Vagina (tissue), 2 donors: ENCODE measurements at places on chromosomes 1 and 21.

DNA sequence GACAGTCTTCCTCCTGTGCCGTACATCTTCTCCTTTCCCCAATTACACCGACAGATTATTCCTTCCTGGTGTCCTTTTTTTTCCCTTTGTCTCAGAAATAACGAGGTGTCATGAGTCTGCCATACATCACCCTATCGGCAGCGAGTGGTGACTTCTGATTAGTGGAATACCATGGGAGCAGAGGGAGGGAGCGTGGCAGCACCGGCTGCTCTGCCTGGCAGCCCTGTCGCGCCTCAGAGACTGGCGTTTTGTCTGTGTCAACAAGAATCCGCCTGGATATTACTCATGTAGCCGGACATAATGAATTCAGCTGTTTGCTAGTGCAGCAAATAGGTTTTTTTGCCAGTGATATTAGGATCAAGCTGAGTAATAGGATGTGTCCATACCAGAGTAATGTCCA lies 51.8 kb downstream of the UTP25 start:
- DNase-seq, result peak; percentile 58

- no peak for DNase-seq
These were observed 13.1 kb upstream of the HMGN2 start for GRCh38 chr1:26459148-26459547.

- DNase-seq, result no peak
These were observed 117.0 kb downstream of the ST6GALNAC3 start for GRCh38 chr1:76191561-76191960.

GRCh38 chr21:32370998-32371766 lies 21.6 kb downstream of the URB1 start:
- no peak for DNase-seq

- DNase-seq, result no peak
These were observed 106.7 kb upstream of the C8B start for GRCh38 chr1:57072401-57073110.

- DNase-seq, result no peak
These were observed 48.0 kb downstream of the DMAP1 start for GRCh38 chr1:44261171-44261817.

- DNase-seq, result no peak
These were observed 2.3 kb downstream of the OVAAL start for GRCh38 chr1:180560868-180561600.

DNA sequence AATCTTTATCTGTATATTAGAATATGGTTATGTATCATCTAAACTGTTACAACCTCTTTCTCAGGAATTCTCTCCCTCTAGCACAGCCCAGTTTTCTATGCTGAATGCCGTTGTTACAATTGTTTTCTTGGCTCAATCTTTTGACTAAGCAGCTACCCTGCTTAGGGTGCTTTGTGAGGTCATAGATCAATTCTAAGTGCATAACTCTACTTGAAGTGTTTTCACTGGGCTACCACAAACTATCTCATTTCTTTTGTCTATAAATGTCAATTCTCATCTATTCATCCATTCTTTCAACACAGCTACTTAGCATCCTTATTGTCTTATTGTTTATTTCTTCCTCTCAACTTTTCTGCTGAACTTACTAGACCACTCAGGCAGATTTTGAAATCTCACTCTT lies 77.1 kb downstream of the CEP350 start:
- DNase-seq, result no peak

- no peak for DNase-seq
These were observed 240.9 kb downstream of the KCTD3 start for GRCh38 chr1:215807911-215808436.

DNA sequence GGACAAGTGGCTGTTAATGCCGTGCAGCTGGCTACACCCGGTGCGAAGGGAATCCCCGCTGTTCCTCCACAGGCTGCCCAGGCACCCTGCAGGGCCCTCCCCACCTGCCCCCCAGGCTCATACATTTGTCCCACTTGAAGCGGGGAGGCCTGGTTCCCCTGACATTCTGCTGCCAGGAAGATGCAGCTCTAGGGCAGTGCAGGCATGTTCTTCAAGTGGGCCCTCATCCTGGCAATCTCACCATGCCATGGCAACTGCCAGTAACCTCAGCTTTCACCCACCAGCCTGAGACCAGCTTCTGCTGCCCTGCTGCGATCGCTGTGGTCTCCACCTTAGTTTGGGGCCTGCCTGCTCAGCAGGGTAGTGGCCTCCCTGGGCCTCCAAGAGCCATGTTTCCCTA lies 151.9 kb upstream of the COL6A1 start:
- DNase-seq, result peak; percentile 34

DNA sequence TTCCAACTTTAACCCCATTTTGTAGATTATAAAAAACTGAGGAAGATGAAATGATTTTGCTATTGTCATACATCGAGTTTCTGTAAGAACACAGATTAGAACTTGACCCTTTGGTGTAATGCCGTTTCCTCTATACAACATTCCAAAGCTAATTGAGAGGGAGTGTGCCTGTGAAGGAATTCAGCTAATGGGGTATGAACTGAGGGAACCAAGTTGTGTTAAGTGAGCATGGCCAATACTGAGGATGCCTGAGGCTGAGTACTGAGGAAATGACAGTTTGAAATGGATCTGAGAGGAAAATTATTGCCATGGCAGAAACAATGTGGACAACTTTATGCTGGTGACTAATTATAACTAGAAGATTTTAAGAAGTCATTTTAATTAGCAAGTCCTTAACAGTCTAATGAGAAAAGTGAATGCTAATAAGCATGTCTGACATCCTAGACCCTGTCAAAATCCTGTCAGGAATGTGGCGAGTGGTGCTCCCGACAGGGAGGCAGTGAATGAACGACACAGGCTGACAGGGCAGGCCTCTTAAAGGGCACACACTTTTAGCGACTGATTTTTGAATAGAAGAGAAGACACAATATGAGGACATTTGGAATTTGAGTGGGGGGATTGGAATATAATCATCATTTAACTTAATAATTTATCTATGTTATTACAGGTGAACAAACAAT lies 262.5 kb downstream of the HLX start:
- DNase-seq, result no peak

- peak; percentile 56 for DNase-seq
These were observed 1.5 kb downstream of the ENSA start for GRCh38 chr1:150627826-150628410.

DNA sequence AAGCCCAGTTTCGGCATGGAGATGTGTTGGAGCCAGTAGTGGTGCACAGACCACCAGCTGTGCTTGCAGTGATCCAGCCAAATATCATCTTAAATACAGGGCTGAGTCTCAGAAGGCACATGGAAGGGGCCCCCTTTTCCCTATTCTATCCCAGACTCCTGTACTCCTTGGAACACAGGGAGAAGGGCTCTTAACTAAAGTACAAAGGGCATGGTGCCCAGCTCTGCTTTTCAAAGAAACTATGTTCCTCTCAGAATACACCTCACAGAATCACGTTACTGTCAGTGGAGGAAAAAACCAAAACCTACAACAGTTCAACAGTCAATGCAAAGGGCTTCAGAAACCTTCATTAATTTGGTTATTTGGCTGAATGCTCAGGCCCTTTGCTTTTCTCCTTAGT lies 180.6 kb upstream of the C1orf105 start:
- DNase-seq, result no peak

DNA sequence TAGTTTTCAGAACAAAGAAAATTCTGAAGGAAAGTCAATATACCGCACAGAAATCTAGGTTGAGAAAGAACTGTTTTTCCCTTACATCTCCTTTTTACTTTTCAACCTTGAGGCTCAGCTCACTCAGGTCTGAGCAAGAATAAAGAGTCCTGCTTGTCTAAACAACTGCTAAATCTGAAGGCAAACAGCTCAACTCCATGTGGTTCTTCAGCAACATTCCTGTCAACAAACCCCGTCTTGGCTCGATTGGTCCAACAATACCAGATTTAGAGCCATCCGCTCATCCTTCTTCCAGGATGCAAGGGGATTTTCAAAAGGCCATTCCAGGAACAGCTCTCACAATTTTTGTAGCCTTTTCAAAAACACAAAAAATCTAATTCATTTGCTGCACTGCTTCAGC lies 119.8 kb downstream of the HLCS start:
- DNase-seq, result no peak

GRCh38 chr1:115229016-115229415 lies 109.0 kb downstream of the NGF start:
- DNase-seq, result no peak

DNA sequence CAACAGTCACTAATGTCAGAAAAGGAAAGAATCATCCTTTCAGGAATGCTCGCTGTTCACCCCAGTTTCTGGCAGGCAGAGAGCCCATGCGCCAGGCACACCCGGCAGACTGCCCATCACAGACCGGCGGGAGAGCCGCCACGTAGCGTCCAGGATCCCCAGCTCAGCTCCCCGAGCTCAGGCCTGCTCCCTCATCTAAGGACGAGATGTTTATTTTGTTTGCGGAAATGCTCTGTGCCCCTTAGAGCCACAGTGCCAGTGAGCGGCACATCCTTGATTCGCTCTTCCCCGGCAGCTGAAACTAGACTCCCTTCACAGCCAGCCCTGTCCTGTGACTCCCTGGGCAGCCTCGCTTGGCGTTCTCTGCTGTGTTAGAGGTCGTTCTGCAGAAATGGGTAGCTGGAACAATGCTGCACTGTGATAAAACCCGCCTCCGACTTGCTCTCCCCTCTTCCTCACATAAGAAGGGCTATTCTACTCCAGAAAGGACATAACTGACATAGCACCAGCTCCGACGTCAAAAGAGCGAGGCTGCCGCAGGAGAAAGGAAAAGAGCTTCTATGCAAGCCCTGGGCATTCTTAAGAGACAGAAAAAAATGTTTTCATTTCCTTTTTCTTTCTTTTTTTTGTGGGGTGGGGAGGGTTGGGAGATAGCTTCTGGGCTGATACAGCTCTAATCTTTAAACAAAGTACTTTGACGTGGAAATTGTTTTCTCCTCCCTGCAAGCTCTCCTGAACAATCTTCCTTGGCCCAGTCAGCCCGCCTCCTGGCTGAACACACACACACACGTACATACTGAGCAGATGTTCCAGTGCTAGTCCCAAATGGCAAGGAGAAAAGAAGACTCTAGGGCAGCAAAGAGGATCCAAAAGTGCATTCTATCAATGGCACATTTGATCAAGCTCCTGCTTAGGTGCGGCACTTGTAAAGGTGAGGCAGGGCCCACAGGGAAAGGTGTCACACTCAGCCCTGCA lies 37.2 kb downstream of the MRAP start:
- no peak for DNase-seq

GRCh38 chr21:46515109-46515508 lies 56.4 kb downstream of the DIP2A start:
- DNase-seq, result no peak

GRCh38 chr1:34324879-34325440 lies 148.3 kb downstream of the C1orf94 start:
- DNase-seq, result no peak

- no peak for DNase-seq
These were observed 24.7 kb downstream of the SSBP3 start for GRCh38 chr1:54381524-54381923.

DNA sequence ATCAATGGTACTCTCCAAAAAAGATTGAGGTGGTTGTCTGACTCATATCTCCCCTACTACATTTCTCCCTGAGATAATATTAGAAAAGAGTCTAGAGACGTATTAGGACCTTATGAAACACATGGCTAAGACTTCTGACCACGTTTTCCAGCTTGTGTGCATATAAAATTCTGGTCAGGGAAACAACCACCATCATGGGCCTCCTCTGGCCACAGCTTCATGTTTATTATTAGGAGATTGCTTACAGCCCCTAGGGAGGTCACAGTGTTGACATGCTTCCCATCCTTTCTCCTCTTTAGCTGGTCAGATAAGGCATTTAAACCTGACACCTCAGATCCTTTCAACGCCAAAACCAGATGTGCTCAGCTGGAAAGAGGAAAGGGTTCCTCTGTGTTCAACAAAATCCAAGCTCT lies 620.2 kb downstream of the PLPP3 start:
- no peak for DNase-seq

GRCh38 chr1:184870319-184870718 lies 104.0 kb downstream of the NIBAN1 start:
- DNase-seq, result no peak

GRCh38 chr1:55076356-55076755 lies 37.0 kb downstream of the PCSK9 start:
- DNase-seq, result no peak

DNA sequence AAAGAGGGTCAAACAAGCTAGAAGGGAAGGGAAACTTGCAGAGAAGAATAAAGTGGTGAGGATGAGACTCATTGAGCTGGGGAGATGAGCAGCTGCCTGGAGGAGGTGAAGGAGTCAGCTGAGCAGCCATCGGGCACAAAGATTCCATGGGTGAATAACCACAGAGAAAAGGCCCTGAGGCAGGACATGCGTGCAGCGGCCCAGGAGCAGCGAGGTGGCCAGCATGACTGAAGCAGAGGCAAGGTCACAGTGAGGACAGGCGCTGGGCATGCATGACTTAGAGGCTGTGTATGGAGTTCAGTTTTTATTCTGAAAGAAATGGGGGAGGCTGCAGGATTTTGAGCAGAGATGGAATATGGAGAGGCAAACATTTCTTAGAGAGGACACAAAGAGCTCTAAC lies 24.9 kb downstream of the OLFML2B start:
- DNase-seq, result no peak

- DNase-seq, result no peak
These were observed 546.6 kb upstream of the TMPRSS15 start for GRCh38 chr21:18950045-18950740.

- DNase-seq, result no peak
These were observed 274.4 kb downstream of the MATN1 start for GRCh38 chr1:30449003-30449402.

- no peak for DNase-seq
These were observed 241.5 kb downstream of the BARHL2 start for GRCh38 chr1:90475631-90476030.

- DNase-seq, result no peak
These were observed 157.7 kb downstream of the SLC35F3 start for GRCh38 chr1:234062166-234062565.

DNA sequence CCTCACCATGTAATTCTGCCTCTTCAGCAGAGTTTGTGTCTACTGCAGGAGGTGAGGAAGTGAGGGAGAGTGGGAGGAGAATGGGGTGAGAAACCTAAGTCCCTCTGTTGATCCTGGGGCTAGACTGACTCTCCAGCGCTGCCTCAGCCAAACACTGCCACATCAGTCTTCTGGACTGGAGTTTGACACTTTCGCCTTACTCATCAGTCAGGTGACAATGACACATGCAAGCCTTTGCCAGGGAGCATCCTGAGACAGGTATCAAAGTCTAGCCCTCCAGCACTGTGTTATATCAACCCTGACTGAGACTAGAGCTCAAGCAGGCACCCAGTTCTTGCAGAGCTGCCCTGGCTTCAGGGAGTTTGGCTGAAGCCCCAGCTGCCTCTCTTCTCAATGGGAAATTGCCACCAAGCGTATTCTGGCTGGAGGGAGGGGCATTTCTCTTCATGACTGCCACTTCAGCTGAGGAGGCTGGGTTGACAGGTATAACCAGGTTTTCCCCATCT lies 33.3 kb upstream of the SUCO start:
- DNase-seq, result no peak

GRCh38 chr1:112904071-112904830 lies 51.7 kb downstream of the SLC16A1 start:
- DNase-seq, result no peak

GRCh38 chr1:116232989-116233514 lies 121.9 kb downstream of the MAB21L3 start:
- DNase-seq, result no peak
